ENCODE measurements at places on chromosomes 2 and 18. TPM values are rescaled to one million over a fixed set of nuclear protein-coding genes. Genes with fewer than 3 reads are reported as not detected.

- no peak for DNase-seq
Measured at GRCh38 chr2:147500819-147501395, 343.9 kb upstream of the ACVR2A start.

- DNase-seq = no peak
Measured at GRCh38 chr2:101850450-101850849, 141.3 kb upstream of the IL1R2 start.

DNA sequence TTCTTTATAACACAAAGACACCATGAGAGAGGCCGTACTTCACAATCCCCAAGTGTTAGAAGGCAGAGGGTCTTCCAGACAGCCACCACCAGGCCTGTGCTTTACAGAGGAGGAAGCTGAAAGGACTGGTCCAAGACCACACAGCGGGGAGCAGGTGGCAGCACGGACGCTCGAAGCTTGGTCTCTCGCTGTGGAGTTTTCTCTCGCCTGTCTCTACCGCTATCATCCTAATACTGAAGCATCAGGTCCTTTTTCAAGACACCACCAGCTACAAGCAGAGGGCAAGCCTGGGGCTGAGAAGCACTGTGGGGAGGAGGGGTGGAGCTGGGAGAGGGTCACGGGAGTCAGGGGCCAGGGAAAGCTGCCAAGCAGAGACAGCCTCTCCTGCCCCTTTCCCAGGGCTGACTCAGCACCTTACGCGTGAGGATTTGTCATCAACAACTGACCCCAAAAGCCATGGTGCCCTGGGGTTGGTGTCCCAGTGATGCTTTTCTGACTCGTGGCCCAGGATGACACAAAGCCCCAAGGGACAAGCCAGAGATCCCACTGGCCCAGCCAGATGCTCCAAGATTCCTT lies 31.9 kb upstream of the FOSL2 start:
- DNase-seq = peak; percentile 85

Gene LGALSL
- total RNA-seq = 7.6 TPM

Gene RBM43
- 4.1 TPM for total RNA-seq

Data from A172 (cell line).